ENCODE measurements at places on chromosomes 11 and 22.
A peak's percentile ranks its signal among the peaks of the same experiment; 100 is the strongest.

DNA sequence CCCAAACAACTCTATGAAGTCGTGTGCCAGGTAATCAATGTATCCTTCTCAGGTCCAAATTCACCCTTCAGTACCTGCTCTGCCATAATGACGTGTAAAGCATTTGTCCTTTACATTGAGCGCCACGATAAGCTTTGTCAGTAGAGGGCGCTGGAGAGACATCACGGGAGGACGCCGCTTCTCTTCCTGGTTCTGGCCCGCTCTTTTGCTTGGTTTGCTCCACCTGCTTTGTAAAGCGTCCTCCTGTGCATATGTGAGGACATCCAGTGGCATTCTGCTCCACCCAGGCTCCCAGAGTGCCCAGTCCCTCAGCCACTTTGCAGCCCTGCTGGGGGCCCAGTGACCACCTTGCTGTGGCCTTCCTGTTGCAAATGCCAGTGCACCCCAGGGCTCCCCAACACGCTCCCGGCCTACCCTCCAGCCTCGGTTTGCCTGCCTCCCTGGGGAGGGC, 61.1 kb downstream of the WT1 start:
- no peak for DNase-seq

GRCh38 chr11:85062659-85063058, 564.5 kb downstream of the DLG2 start:
- DNase-seq: no peak

- no peak for DNase-seq
These were observed 109.8 kb downstream of the GGTLC2 start for GRCh38 chr22:22754268-22754657.

- peak; percentile 67 for DNase-seq
These were observed 4.9 kb upstream of the CELSR1 start for GRCh38 chr22:46542011-46542985.

DNA sequence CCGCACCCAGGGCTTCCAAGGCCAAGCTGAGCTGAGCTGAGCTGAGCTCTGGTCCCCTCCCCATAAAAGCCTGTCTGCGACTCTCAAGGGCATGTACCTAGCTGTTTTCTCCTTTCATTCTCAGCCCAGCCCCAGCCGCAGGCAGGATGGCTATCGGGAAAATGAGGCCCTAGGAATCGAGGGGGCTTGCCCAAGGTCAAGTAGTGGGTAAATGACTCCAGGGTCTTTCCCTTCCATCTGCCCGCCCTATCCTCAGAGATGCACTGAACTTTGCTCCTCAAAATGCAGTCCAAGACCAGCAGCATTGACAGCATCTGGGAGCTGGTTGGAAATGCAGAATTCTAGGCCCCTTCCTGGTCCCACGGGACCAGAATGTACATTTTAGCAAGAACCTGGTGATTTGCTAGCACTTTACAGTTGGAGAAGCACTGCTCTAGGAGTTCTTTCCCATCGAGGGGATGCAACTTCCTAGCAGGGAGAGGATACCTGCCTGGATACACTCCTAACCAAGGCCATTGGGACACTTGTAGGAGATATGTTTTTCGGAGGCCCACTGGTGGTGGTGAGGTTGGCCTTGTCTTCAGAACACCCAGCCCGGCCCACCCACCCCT, 43.2 kb upstream of the ACCSL start:
- no peak for DNase-seq

GRCh38 chr22:44891293-44891747, 118.5 kb downstream of the PHF21B start:
- no peak for DNase-seq

- no peak for DNase-seq
These were observed 604 bp upstream of the GANAB start for GRCh38 chr11:62646825-62647608.

DNA sequence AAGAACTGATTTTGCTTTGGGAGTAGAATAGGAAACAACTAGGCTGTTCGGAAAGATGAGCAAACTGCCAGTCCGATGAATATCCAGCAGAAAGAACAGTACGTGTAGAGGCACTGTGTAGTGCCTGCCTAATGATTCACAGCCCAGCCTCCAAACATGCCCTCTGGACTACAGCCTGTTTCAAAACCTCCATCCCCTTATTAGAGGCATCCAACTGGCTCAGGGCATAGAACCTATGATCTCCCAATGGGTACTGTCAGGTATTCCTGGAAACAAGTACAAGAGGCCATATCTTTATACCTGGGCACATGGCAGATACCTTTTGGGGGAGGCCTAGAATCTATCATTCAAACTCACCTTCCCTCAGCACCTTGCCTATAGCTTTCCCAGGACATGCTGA, 4.9 kb downstream of the RRP8 start:
- DNase-seq: no peak

- DNase-seq: no peak
These were observed 124.3 kb upstream of the ALX4 start for GRCh38 chr11:44434191-44434590.

DNA sequence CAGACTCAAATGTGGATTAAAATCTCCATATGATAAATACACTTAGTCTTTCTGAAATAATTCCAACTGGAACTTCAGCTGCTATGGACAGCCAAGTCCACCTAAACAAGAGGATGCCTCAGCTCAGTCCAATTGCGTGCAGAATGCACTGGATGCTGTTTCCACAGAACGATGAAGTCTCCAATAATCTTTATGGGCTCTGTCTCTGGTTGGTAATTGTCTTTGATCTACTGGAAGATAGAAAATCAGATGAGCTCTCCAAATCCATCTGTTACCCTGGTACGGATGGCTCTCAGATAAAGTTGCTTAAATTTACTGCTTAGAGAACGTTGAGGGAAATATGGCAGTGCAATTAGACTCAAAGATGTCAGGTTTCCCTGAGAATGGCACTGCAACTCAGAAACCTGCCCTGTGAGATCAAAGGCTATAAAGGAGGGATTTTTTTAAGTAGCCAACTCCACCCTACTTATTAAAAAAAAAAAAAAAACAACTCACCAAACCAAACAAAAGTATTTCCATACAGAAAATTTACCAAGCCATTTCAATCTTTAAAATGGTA, 859 bp upstream of the BIRC3 start:
- peak; percentile 17 for DNase-seq

DNA sequence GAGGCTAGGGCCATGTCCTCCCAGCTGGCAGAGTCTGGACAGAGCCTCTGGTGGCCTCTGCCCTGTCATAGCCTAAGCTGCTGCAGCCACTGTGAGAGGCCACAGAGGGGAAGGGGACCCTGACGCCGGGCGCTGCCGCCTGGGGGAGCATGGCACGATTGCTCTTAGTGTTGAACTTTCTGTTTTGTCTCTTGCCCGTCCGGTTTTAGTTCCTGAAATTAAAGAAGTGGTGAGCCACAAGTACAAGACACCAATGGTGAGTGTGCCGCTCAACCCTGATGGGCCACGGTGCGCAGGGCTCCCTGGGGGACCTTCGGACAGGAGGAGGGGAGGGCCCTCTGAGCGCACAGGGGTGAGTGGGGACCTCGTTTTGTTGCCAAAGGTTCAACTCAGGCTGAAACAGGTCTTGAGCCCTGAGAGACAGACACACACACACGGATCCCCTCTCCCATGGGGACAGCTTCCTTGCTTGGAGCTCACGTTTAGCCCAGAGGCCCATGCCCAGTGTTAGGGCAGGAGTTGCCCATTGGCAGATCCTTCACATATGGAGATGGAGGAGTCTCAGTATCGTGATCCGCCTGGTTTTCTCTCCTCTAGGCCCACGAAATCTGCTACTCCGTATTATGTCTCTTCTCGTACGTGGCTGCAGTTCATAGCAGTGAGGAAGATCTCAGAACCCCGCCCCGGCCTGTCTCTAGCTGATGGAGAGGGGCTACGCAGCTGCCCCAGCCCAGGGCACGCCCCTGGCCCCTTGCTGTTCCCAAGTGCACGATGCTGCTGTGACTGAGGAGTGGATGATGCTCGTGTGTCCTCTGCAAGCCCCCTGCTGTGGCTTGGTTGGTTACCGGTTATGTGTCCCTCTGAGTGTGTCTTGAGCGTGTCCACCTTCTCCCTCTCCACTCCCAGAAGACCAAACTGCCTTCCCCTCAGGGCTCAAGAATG, 23.8 kb downstream of the MYBPC3 start:
- no peak for DNase-seq

DNA sequence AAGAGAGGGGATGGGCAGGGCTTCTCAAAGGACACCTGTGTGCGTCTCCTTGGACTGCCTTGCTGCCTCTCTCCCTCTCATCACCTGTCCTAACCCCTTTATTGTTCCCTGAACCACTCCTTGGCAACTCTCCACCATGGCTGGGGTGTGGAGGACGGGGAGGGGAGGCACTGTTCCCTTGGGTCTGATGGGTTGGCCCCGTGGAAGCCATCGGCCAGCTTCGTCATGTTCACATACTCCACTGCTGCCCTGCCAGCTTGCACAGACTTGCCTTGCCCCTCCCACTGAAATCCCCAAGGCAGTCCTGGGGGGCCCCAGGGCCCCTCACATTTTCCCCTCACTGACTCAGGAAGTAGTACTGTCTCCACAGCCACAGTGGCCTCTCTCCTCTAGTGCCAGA, 36.1 kb upstream of the LRRC32 start:
- DNase-seq: no peak

DNA sequence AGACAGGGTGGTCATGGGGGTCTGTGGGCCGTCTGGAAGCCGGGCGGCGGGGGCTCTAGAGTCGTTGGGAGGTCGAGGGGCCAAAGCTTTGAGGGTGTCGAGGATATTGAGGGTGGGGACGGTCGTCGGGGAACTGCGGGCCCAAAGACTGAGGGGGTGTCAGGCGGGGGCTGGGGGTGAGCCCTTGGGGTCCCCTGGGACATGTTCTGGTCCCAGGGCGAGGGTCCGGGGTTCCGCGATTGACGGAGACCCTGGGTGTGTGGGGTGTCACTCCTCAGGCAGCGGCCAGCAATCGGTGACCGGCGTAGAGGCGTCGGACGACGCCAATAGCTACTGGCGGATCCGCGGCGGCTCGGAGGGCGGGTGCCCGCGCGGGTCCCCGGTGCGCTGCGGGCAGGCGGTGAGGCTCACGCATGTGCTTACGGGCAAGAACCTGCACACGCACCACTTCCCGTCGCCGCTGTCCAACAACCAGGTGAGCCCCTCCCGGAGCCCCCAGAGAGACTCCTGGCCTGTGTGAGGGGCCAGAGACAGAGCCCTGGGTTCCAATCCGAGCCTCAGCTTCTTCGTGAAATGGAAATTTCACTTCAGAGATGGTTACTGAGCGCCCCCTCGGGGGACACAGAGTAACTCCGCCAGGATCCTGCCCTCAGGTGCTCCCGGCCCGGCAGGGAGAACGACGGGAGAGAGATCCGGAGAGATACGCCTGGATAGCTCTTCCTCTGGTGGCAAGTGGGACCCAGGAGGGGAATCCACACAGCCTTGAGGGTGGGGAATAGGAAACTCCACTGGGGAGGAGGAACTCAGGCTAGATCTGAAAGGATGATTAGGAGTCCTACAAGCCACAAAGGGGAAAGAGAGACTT, 714 bp downstream of the SDF2L1 start:
- peak; percentile 74 for DNase-seq

DNA sequence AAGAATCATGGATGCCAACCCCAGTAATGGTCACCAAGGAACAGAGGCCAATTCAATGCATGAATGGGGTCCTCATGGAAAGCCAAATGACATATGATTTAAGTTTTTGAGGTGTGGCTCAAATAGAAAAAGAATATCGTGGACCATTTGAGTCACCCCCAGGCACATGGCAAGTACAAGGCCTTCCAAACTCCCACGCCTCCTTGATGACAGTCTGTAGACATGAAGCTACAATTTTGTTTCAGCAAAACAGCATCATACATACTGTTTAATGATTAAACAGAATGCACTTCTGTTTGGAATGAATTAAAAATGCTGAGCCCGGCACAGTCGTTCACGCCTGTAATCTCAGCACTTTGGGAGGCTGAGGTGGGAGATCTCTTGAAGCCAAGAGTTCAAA, 7.4 kb downstream of the FADD start:
- DNase-seq: no peak

DNA sequence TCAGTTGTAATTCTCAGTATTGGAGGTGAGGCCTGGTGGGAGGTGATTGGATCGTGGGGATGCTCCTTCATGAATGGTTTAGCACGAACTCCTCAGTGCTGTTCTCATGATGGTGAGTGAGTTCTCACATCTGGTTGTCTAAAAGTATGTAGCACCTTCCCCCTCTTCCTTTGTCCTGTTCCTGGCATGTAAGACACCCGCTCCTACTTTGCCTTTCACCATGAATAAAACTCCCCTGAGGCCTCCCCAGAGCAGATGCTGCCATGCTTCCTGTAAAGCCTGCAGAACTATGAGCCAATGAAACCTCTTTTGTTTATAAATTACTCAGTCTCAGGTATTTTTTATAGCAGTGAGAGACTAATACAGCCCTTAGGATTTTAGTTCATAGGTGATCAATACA, 191.5 kb downstream of the MAML2 start:
- no peak for DNase-seq

- DNase-seq: no peak
These were observed 22.3 kb upstream of the TESMIN start for GRCh38 chr11:68773521-68774193.

DNA sequence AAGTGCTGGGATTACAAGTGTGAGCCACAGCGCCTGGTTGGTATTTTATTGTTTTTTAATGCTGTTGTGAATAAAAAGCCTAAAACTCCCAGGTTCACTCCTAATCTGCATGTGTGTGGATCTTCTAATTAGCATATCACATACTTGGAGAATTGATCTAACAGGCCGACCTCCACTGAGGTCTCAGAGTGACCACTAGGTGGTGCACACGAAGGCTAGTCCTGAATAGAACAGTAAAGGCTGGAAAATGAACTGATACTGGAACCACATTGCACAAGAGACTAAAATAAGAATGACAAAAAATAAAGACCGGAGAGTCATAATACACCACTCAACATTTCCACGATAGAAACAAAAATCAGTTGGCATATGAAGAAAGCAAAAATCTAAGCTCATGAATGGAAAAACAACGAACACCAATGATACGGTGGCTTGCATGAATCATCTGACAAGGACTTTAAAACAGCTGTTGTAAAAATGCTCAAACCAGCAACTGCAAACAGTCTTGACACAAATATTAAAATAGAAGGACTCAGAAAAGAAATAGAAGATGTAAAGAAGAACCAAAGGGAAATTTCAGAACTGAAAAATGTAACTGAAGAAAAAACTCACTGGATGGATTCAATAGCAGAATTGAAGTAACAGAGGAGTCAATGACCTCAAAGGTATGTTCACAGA, 19.2 kb downstream of the PIM3 start:
- peak; percentile 39 for DNase-seq

DNA sequence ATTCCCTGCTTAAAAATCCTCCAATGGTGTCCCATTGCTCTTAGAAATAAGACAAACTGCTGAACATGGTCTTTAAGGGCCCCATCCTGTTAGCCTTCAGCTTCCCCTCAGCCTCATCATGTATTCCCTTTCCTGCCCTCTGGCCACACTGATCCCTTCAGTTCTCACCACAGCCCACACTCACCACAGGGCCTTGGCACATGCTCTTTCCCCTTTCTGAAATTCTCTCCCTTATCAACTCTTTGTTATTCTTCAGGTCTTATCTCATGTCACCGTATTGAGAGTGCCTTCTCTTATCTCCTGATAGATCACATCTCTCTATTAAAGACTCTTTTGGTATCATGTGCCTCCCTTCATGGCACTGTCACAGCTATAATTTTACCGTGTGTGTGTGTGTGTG, 167.8 kb upstream of the MPPED2 start:
- DNase-seq: no peak

Data from SK-N-DZ (cell line).